Inflammatory macrophage (primary cell): ENCODE measurements at places on chromosomes 13 and 19.
A peak's percentile ranks its signal among the peaks of the same experiment; 100 is the strongest.

DNA sequence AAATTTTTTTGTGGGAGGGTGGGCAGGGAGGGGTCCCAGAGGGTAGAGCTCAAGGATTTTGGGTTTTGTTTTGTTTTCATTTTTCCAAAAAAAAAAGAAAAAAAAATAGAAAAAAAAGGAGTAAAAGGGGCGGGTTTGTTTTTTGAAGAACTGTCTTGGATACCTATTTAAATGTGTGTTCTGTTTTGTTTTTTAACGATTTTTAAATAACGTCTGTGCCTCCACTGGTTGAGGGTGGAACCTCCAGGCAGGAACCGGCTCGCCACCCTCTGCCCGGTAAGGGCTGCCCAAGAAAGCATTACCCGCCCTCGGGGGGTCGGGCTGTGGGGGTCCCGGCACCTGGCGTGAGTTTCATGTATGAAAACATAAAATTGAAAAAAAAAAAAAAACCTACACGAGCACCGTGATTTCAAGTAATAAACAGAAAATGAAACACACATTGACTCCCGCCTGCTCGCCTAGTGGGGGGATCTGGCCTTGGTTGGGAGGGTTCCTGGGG, 10.4 kb downstream of the MIDN start:
- no peak for DNase-seq

DNA sequence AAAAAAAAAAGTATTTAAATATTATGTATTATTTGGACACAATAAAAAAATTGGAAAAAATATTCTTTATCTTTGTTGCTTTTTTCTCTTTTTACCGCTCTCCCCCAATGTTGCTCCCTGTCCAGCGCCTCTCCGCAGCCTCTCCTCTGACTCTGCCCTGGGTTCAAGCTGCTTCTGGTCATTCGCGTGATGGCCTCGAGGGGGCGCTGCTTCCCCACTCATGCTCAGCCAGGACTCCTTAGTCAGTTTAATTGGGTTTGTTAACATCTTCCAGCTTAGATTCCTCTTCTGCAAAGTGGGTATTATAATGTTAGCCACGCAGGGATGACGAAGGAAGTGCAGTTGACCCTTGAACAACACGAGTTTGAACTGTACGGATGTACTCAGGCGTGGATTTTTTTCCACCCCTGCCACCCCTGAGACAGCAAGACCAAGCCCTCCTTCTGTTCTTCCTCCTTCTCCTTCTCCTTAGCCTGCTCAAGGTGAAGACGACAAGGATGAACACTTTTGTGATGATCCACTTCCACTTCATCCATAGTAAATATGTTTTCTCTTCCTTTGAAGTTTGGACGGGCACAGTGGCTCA, 4.9 kb upstream of the NWD1 start:
- peak; percentile 66 for DNase-seq

- no peak for DNase-seq
These were observed 72.8 kb upstream of the SPATA13 start for GRCh38 chr13:24087605-24088225.

DNA sequence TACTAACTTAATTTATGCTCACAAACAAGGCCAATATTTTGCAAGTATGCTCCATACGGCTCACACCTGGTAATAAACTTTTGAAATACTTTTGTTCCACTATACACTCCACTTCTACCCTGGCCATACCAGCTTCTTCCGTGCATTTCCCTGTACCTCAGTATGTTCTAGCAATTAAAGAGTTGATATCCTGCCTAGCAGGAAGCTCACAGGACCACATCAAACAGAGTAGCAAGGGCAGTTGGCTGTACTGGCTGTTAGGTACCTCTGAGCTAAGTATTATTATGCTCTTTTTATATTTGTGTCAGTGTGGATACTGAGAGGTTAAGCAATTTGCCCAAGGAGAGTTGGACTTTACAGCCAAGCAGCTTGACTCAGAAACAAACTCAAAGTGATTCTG, 257.7 kb downstream of the SLITRK6 start:
- no peak for DNase-seq

GRCh38 chr13:80082396-80083080, 258.4 kb downstream of the SPRY2 start:
- DNase-seq: no peak

DNA sequence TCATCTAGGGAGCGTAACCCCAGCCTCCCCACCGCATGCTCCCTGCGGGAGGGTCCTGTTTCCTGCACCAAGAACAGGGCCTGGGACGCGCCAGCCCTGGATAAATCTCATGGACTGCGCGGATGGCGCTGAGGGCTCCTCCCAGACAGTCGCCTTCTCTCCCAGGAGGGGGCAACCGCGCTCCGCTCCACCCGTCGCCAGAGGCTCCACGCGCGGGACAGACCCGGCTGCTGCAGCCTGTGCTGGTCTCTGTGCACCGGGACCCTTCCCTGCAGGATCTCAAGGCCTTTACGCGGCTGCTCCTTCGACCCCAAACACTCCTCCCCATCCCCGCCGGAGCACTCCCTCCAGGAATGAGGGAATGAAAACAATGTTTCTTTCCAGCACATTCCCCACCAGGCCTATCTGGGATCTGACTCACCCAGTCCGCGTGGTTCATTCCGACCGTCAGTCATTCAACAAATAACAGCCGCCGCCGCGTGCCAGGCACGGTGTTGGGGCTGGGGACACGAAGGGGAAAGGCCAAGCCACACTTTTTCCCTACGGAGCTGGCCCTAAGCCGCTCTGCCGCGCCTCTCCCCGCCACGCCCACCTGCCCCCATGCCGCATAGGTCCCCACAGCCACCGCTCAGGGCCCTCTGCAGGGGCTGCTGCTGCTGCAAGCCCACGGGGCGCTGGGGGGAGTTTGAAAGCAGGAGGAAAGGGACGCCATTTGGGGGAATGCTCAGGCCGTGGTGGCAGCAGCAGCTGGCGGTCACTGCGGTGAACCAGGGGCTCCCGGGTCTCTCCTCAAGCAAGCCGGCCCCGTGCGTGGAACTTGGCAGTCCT, 6.0 kb downstream of the PNMA8B start:
- peak; percentile 36 for DNase-seq

- DNase-seq: peak; percentile 90
These were observed 609 bp downstream of the ZAR1L start for GRCh38 chr13:32314271-32315237.

GRCh38 chr19:4524808-4525562, 6.7 kb upstream of the PLIN4 start:
- DNase-seq: peak; percentile 67

GRCh38 chr19:56066152-56067023, 54.7 kb downstream of the ZNF787 start:
- peak; percentile 46 for DNase-seq

GRCh38 chr13:53028063-53028462, 550 bp upstream of the OLFM4 start:
- DNase-seq: no peak

- DNase-seq: peak; percentile 44
These were observed 5.4 kb downstream of the TYK2 start for GRCh38 chr19:10374931-10375330.

DNA sequence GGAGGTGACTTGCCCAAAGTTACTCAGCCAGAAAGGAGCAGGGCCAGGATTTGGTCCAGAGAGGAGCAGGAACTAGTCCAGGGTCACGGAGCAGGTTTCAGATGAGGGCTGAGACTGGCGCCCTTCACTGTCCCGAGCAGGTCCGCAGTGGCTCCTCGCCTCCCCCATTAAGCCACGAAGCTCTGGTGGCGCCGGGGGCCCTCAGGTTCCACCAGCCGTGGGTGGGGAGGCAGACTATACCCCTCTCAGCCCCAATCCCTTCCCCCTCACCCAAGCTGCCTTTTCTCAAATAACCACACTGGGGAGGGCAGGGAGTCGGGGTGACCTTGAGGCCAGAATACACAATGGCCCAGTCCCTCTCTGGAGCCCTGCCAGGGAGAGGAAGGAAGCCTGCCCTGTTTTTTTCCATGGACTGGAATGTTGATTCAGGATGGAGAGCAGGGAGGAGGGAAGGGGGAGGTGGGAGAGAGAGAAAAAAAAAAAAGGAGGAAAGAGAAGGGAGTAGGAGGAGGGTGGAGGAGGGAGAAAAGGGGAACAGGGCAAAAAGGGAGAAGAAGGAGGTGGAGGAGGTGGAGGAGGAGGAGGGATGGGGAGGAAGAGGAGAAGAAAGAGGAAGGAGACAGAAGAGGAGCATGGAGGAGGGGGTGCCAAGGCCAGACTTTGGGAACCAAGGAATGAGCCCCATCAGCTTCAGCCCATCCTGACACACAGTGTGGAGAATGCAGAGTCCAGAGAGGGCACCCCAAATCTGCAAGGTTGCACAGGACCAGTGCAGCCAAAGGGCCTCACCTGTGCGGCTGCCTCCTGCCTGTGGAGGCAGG, 19.7 kb downstream of the CEACAM16 start:
- DNase-seq: peak; percentile 4

- DNase-seq: no peak
These were observed 764.1 kb upstream of the SLITRK6 start for GRCh38 chr13:86563308-86563707.

- no peak for DNase-seq
These were observed 2.4 kb downstream of the ELAVL3 start for GRCh38 chr19:11478167-11479089.

DNA sequence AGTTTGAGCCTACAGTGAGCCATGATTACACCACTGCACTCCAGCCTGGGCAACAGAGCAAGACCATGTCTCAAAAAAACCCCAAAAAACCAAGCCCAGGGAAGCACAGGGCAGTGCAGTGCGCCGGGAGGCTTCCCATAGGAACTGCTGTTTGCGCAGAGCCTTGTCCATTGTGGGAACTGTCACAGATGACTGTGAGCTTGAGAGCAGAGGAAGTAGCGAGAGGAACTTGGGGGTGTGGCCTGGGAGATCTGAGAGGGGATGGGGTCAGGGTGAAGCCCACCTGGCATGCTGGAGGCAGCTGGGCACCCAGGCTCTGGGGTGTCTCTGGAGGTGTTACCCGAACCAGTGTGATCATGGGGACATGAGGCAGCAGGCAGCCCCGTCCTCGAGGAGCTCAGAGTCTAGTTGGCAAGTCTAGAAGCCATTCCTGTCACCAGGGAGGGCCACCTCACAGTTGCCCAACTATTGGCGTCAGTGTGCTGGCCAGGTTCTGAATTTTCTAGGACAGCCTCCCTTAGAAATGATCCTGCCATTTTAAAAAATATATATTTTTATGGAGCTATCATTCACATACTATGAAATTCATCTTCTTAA, 10.4 kb downstream of the KDM4B start:
- DNase-seq: peak; percentile 19

DNA sequence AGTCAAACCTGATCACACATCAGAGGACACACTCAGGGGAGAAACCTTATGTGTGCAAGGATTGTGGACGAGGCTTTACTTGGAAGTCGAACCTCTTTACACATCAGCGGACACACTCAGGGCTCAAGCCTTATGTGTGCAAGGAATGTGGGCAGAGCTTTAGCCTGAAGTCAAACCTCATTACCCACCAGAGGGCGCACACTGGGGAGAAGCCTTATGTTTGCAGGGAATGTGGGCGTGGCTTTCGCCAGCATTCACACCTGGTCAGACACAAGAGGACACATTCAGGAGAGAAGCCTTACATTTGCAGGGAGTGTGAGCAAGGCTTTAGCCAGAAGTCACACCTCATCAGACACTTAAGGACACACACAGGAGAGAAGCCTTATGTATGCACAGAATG, 8.2 kb upstream of the ZNF527 start:
- DNase-seq: no peak

DNA sequence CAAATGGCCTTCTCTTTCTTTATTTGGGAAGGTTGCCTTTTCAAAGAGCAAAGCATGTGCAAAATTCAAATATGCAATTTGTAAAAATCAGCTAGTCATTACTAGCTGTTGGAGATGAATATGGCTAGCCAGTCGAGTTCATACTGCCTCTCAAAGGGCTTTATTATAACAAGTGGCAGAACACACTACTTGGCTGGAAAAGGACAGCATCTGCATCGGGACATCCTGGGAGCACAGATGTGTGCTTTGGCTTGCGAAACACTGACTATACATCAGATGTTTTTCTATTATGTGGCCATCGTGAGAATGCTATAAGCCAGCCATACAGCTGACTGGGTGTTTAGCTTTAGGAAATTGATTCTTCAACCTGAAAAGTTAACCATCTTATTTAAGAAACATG, 424.2 kb downstream of the KCTD12 start:
- no peak for DNase-seq

- DNase-seq: no peak
These were observed 5.8 kb downstream of the SLC39A3 start for GRCh38 chr19:2733930-2734588.

GRCh38 chr19:45171211-45171623, 6.8 kb downstream of the TRAPPC6A start:
- DNase-seq: no peak

GRCh38 chr13:113856716-113857065, 7.2 kb downstream of the GAS6 start:
- DNase-seq: no peak

- no peak for DNase-seq
These were observed 4.7 kb upstream of the CYP4F3 start for GRCh38 chr19:15636026-15636425.

GRCh38 chr13:111368091-111368490, 47.6 kb downstream of the TEX29 start:
- DNase-seq: no peak
